Uterine smooth muscle cell (primary cell): ENCODE measurements at places on chromosomes 7 and 10. TPM values are rescaled to one million over a fixed set of nuclear protein-coding genes. Genes with fewer than 3 reads are reported as not detected.

MAP3K8 gene
- total RNA-seq, result 4.1 and 4.5 TPM in 2 replicates

GPR85 gene
- total RNA-seq, result 8.6 TPM in 2 replicates

CTAGE4 gene
- 1.7 TPM in 1 of 2 replicates, not detected in the other for total RNA-seq

CUZD1 gene
- 0.33 and 0.50 TPM in 2 replicates for total RNA-seq

PPP1R3C gene
- 45.8 and 96.8 TPM in 2 replicates for total RNA-seq

HACD1 gene
- 32.0 and 42.6 TPM in 2 replicates for total RNA-seq

PDZD7 gene
- total RNA-seq, result 1.4 and 2.1 TPM in 2 replicates

ZNF138 gene
- 5.9 and 7.1 TPM in 2 replicates for total RNA-seq

CPN1 gene
- total RNA-seq, result not detected in 2 replicates

C10orf105 gene
- under 0.01 TPM in 2 replicates for total RNA-seq

AMZ1 gene
- total RNA-seq, result 0.22 and 0.62 TPM in 2 replicates

BICC1 gene
- total RNA-seq, result 23.6 and 50.1 TPM in 2 replicates

NME8 gene
- not detected in 2 replicates for total RNA-seq

MMD2 gene
- not detected in 2 replicates for total RNA-seq

AGR2 gene
- under 0.01 TPM in 1 of 2 replicates, not detected in the other for total RNA-seq

LGI1 gene
- total RNA-seq, result not detected in 2 replicates

CFTR gene
- total RNA-seq, result under 0.01 TPM in 2 replicates

URGCP gene
- 35.0 and 38.2 TPM in 2 replicates for total RNA-seq

ZDHHC6 gene
- total RNA-seq, result 32.4 and 34.0 TPM in 2 replicates

PIK3AP1 gene
- under 0.01 and 0.12 TPM in 2 replicates for total RNA-seq

FBXO24 gene
- 0.55 and 1.4 TPM in 2 replicates for total RNA-seq

CYP2C19 gene
- total RNA-seq, result not detected in 2 replicates

PGAM2 gene
- 0.33 and 0.37 TPM in 2 replicates for total RNA-seq

CYCS gene
- total RNA-seq, result 32.1 and 47.4 TPM in 2 replicates

CPA2 gene
- not detected in 2 replicates for total RNA-seq

FAM25C gene
- total RNA-seq, result not detected in 2 replicates

ANKRD22 gene
- 0.12 TPM in 1 of 2 replicates, not detected in the other for total RNA-seq

CXCL12 gene
- 16.2 and 25.2 TPM in 2 replicates for total RNA-seq

HYCC1 gene
- total RNA-seq, result 92.2 and 105 TPM in 2 replicates

CLDN15 gene
- 2.5 and 3.5 TPM in 2 replicates for total RNA-seq

ADRB1 gene
- total RNA-seq, result not detected in 2 replicates

SFXN3 gene
- total RNA-seq, result 64.5 and 67.0 TPM in 2 replicates

ANKIB1 gene
- 52.7 and 68.1 TPM in 2 replicates for total RNA-seq

NOS3 gene
- 3.3 and 3.7 TPM in 2 replicates for total RNA-seq

SLC39A12 gene
- total RNA-seq, result under 0.01 TPM in 1 of 2 replicates, not detected in the other

PTTG1IP2 gene
- not detected in 2 replicates for total RNA-seq

TAS2R5 gene
- 0.55 and 1.00 TPM in 2 replicates for total RNA-seq

STEAP1B gene
- 10.7 and 23.6 TPM in 2 replicates for total RNA-seq

SPDYE8 gene
- total RNA-seq, result not detected in 2 replicates

CYP3A7 gene
- total RNA-seq, result 0.55 and 1.2 TPM in 2 replicates

EPO gene
- not detected in 2 replicates for total RNA-seq

MMRN2 gene
- total RNA-seq, result 3.9 and 14.9 TPM in 2 replicates

ITPRIP gene
- total RNA-seq, result 18.6 and 19.1 TPM in 2 replicates

TACC2 gene
- 3.5 and 7.5 TPM in 2 replicates for total RNA-seq

TAC1 gene
- total RNA-seq, result 0.33 and 0.75 TPM in 2 replicates
